Brain (organoid and tissue), 16 donors: ENCODE measurements at places on chromosomes 2 and 18.
A peak's percentile ranks its signal among the peaks of the same experiment; 100 is the strongest.

DNA sequence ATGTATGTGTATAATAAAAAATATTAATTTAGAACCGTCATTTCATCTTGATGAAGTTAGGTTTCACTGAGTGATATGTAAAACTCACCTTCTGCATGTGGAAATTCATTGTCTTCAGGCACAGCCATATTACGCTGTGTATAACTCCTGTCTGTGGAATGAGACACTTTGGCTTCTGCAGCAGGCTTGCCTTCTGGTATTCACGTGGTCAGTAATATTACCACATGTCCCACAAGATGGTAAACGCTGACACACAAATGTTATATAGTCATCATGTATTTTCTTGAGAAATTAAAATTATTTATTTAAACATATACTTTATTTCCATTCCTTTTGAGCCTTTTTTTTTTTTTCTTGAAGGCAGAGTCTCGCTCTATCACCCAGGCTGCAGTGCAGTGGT, 25.1 kb upstream of the AAK1 start:
- DNase-seq: no peak

DNA sequence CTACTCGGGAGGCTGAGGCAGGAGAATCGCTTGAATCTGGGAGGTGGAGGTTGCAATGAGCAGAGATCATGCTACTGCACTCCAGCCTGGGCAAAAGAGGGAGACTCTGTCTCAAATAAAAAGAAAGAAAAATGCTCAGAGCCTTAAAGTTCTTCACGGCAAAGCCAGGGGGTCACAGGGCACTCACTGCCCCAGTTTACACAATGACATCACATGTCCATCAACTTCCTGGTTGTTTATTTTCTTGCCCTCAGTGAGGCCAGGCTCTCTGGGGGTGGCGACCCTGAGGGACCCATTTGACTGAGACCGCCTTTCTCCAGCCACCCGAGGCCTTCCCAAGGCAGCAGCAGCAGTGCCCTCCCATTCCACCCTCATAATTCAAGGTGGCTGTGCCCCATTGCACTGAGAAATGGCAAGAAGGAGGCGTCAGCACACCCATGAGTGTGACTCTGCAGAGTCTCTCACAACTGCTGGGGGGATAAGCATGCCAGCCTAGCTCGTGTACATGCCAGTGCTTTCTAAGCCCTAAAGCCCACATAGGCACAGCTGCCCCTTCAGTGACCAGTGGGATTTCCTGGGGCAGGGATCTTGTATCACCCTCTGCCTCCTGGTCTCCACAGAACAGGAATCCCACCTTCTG, 50.0 kb downstream of the SFXN5 start:
- DNase-seq: no peak

DNA sequence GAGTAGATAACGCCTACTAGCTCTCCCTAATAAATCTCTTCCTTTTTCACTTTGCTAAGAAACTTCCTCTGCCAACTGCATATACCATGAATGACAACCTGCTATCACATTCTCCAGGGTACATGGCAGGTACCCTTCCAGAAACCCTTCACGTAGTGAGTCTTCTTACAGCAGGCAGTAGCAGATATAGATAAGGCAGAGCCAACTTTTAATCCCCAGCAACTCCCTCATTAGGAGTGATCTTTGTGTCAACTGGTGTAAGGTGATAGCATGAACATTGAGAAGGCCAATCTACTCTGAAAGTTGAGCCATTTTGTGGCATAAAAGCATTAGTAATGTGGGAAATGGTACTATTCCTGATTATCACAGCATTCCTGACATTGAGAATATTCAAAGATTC, 5.7 kb upstream of the STK17B start:
- DNase-seq: no peak

DNA sequence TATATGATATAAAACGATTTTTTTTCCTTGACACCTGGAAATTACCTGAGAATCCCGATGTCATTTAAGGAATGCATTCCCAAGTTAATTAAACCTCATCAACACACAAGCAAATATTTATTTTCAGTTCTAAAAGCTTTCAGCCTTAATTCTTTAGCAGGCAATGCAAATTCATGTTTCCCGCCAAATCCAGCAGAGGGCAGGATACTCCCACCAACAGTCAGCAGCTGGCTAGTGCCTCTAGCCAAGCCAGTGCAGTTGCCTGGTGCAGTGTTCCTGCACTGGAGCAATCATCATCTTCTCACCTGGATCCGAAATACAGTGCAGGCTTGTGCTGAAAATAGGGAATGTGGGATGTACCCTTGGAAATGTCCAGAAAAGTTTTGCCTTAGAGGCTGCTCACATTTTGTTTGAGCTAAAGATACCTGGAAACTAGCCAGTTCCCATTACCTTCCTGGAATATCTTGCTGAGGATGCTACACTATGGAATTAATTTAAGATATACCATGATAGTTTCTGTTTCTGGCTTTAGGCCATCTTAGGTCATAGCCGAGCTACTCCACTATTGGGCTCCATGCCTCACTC, 48.4 kb upstream of the CYTIP start:
- DNase-seq: peak; percentile 81
